ENCODE measurements at places on chromosomes 1 and 21. TPM values are rescaled to one million over a fixed set of nuclear protein-coding genes. Genes with fewer than 3 reads are reported as not detected.

Gene CELA3A
- total RNA-seq, result not detected

Gene BCL2L15
- under 0.01 TPM for total RNA-seq

Gene SH2D5
- total RNA-seq, result 4.0 TPM

Gene KCNA3
- total RNA-seq, result 0.28 TPM

Gene ARHGAP29
- total RNA-seq, result 60.3 TPM

Gene KRTAP19-1
- total RNA-seq, result not detected

Gene B3GALT2
- total RNA-seq, result 2.1 TPM

Gene TAGLN2
- total RNA-seq, result 484 TPM

Gene SVBP
- total RNA-seq, result 11.5 TPM

Gene NUP210L
- total RNA-seq, result 0.28 TPM
